ENCODE measurements at places on chromosomes 11 and 22.

GRCh38 chr11:83355391-83355790 lies 69.2 kb upstream of the CCDC90B start:
- DNase-seq = no peak

- DNase-seq = peak; percentile 86
Measured at GRCh38 chr11:45803971-45804760, 783 bp upstream of the SLC35C1 start.

DNA sequence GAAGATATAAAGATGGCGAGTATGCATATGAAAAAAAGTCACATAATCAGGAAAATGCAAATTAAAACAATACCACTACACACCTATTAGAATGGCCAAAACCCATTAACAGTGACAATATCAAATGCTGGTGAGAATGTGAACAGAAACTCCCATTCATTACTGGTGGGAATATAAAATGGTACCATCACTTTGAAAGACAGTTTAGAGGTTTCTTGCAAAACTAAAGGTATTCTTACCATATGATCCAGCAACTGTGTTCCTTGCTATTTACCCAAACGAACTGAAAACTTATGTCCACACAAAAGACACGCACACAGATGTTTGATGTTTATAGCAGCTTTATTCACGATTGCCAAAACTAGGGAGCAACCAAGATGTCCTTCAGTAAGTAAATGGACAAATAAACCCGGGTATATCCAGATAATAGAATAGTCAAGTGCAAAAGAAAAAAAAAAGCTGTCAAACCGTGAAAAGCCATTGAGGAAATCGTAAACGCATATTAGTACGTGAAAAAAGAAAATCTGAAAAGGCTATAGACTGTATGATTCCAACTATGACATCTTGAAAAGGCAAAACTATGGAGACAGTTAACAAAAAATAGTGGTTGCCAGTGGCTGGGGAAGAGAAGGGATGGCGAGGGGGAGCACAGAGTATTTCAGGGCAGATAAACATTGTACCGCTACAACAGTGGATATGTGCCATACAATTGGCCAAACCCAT lies 7.2 kb downstream of the PICALM start:
- DNase-seq = no peak

DNA sequence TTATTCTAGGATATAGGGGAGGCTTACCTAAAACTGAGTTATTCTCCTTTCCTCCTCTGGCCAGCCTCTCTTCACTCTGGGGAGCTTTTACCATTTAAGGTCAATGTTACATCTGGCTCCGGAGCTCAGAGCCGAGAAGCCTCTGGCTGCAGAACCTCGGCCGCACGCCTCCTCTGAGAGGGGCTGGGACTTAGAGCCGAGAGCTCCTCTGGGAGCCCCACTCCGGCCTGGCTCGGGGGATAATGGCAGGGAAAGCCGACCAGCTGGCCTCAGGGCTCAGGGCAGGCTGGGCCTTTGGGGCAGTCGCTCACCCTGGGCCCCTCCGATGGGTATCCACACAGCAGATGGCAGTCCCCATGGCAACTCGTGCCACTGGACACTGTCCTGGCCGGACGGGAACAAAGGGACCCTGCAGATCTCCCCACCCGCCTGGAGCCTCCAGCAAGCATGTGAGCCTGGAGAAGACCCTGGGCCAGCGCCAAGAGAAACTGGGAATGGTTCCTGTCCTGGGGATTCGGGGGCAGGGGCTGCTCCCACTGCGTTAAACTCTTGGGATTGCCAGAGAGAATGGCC lies at the start of gene IRAG1:
Gene IRAG1 (minus strand): TSS at position 247 of the 573 bp plus-strand sequence. CDS start 153 bp downstream, at position 94.
- DNase-seq = peak; percentile 78

DNA sequence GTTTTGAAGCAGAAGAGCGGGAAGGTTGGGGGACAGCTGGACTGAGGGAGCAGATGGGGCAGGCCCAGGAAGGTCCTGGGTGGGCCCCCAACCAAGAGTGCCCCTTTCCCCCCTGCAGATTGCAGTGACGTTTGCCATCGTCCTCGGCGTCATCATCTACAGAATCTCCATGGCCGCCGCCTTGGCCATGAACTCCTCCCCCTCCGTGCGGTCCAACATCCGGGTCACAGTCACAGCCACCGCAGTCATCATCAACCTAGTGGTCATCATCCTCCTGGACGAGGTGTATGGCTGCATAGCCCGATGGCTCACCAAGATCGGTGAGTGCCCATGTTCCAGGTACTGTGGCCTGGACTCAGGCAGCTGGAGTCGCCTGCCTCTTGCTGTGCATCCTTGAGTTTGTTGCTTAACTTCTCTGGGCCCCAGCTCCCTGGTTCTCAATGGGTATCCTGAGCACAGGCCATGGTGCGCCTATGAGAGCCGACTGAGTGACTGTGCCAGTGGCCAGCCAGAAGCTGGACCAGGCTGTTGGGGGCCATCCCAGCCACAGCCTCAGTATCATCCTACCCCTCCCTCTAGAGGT lies 42.0 kb upstream of the FADD start:
- no peak for DNase-seq

DNA sequence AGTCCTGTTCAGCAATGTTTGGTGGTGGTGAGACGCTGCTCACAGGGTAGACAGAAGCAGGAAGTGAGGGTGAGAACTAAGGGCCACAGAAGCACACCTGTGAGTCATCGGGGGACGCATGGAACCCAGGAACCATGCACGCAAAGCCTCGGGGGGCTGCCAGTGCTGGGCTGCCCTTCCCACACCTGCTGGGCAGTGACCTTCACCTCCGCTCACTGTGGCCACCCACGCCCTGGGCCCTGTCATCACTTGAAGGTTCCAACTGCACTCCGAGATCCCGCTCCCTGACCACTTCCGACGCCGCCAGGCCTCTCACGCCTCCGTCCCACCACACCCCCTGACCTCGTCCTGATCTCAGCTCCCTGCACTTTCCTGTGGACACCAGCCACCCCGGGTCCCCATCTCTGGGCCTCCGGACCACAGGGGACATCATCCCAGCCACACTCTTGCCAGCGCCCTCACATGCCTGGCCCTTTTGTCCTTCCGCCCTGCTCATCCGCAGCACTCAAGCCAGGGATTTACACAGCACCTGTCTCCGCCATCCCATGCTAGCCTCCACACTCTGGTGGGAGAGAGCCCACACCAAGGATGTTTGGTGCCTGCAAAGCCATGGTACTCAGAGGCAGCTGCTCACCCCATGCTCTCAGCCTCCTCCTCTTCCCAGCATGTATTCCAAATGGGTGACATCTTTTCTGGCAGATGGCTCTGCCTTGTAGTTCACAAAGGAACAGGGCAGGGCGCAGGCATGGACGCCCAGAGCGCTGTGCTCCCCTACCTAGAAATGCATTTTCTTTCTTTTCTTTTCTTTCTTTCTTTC lies 23.1 kb upstream of the ATXN10 start:
- DNase-seq = no peak

- DNase-seq = no peak
Measured at GRCh38 chr11:64339754-64340408, at the start of gene CCDC88B. Gene CCDC88B (plus strand): TSS chr11:64340204. CDS start chr11:64340267, 63 bp downstream.

DNA sequence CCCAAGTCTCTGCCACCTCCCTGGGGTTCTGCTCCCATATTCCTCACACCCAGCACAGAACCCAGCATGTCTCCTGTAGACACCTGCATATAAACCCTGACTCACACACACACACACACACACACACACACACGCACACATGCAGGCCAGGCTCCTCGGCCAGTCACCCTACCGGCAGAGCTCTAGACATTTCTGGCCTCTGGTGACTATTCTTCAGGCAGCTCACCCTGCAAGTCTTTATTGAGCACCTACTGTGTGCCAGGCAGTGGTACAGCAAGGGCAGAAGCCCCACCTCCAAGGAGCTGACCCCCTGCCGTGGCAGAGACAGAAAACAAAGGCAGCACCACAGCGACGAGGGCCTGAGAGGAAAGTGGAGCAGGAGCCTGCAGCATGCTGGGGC lies 50.3 kb downstream of the CDKN1C start:
- no peak for DNase-seq

DNA sequence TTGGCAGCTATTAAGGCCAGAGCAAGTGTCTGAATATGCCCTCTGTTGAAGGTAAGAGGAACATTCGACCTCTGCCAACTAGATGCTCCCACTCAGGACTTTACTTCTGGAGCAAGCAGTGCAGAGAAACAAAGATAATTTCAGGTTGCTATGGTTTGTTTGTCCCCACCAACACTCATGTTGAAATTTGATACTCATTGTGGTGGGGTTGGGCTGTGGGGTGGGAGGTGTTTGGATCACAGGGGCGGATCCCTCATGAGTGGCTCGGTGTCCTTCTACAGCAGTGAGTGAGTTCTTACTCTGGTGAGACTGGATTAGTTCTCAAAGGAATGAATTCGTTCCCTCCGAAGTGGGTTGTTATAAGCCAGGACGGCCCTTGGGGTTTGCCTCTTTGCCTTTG lies 12.0 kb downstream of the OR8A1 start:
- DNase-seq = no peak

DNA sequence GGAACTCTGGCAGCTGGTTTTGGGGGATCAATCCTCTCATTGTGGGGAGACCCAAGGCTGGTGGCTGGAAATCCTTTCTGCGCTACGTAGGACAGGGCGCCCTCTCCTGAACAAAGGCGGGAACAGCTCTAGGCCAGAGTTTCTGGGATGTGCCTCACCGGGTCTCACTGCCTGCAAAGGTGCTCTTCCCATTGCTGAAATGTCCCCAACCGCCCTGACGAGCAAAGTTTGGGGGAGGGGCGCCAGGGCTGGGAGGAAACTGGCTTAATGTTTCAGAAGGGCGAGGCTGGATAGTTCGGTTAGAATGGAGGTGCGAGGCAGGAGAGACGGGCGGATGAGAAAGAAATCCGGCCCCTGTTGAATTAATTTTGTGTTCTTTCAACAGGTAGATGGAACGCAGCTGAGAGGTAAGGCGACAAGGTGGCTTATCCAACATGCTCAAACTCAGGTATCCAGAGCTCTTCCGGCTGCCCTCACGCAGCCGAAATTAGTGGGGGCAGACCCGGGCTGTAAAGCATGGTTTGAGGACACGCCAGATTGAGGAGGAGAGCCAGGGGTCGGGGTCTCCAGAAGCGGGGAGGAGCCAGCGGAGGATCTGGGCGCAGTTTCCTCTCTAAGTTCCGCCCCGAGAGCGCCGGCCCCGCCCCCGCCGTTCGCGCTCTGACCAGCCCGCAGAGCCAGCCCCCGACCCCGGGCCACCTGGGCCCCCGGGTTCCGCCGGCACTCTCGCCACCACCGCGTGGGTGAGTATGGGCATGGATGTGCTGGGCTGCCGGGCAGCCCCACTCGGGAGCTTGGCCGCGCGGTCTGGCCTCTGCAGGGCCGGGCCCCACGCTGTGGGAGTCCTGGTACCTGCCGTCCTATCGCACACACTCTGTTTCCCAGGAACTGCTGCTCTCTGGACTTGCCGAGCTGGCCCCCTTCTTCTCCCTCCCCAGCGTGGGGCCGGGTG lies at the start of gene PGAP2:
Gene PGAP2 (plus strand): TSS at position 652 of the 952 bp plus-strand sequence. CDS start 2,700 bp downstream, outside the sequence.
- DNase-seq = peak; percentile 80

GRCh38 chr22:19663286-19663815 lies 51.0 kb upstream of the SEPTIN5 start:
- peak; percentile 88 for DNase-seq

- DNase-seq = peak; percentile 29
Measured at GRCh38 chr11:126080161-126080941, 17.7 kb upstream of the CDON start.

DNA sequence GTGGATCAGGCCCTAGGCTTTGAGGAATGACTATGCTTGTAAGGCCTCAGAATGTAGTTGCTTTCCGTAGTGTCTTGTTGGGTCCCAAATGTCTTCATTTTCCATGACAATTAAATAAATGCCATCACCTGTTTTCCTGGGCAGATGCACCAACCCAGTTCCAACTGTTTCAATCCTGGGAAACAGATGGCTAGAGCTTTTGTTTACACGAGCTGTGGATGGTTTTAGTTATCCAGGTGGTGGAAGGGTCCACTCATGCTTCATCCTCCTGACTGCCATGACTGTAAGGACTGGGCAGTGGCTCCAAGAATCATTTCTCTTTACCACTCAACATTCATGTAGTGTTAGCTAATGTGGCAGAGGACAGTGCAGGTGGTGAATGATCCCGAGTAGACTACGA lies 8.6 kb downstream of the RCN1 start:
- DNase-seq = no peak

DNA sequence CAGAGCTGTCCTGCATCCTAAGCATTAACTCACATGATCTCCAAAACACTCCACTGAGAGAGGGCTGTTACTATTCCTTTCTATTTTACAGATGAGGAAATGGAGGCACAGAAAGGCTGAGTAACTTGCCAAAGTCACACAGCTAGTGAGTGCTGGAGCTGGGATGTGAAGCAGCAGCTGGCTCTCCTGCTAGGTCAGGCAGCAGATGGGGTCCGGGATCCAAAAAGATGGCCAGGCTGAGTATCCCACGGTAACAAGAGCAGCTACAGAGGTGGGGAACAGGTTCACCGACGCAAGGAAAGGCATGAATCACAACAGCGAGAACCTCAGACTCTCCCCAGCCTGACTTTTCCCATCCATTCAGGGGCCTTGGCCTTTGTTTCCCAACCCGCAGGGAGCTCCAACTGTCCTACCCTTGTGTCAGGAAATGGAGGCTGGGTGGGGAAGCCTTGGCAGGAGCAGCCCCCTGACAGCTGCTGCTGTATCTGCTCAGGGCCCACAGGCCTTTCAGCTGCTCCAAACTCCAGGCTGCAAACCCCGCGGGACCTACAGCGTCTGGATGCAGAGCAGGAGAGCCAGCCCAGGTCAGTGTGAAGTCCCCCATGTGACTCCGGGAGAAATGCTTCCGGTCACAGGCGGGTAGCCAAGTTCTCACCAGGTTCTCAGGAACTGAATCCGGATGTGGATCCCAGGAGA lies 29.5 kb downstream of the DKK3 start:
- peak; percentile 55 for DNase-seq

- no peak for DNase-seq
Measured at GRCh38 chr22:36923131-36923788, 9.8 kb downstream of the CSF2RB start.

DNA sequence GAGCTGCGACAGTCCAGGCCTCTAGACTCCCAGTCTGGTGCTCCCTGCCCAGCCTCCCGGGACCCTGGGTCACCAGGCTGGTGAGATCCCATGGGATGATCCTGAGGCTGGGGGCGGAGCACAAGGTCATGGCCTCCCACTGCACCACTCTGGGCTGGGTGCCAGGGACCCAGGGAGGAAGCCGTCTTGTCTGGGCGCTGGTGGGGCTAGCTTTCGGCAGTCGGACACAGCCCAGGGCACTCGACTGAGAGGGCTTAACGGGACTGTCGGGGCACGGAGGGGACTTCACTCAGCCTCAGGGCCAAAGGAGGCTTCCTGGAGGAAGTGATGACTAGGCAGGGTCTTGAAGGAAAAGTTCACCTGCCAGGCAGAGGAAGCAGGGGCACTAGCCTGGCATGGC lies 39.0 kb downstream of the ZC3H7B start:
- DNase-seq = no peak

DNA sequence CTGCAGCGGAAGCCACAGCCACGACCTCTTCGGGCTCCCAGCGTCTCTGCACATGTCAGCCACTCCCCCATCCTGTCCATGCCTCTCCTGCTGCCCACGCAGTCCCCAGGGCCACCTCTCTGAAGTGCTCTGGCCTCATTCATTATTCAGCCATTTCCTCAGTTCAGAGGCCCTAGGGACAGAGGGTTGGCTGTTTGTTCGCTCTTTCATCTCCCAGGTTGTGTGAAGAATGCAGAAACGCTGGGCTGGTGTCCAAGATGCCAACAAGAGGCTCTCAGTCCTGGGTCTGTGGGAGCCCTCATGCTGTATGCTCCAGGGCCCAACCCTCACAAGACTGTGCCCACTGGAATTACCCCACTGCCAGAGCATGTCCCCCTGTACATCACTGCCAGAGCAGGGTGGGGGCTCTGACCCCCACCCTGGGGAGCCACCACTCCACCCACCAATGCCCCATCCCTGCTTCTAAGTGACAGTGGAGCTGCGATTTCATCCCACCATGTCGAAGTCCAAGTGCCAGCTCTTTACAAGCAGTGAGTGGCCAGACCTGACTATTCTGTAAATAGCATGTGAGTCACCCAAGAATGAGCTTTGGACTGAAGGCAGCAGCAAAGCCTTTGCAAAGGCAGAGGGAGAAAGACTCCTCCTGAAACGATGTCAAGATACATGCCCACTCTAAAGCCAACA lies 209.6 kb downstream of the BUD13 start:
- DNase-seq = peak; percentile 2

Measured in adipocyte (in vitro differentiated cells).